Hepatic stellate cell (primary cell): ENCODE measurements at places on chromosomes 6 and 20.
A peak's percentile ranks its signal among the peaks of the same experiment; 100 is the strongest.

- DNase-seq, result no peak
These were observed 38.0 kb upstream of the ECHDC1 start for GRCh38 chr6:127381384-127381783.

DNA sequence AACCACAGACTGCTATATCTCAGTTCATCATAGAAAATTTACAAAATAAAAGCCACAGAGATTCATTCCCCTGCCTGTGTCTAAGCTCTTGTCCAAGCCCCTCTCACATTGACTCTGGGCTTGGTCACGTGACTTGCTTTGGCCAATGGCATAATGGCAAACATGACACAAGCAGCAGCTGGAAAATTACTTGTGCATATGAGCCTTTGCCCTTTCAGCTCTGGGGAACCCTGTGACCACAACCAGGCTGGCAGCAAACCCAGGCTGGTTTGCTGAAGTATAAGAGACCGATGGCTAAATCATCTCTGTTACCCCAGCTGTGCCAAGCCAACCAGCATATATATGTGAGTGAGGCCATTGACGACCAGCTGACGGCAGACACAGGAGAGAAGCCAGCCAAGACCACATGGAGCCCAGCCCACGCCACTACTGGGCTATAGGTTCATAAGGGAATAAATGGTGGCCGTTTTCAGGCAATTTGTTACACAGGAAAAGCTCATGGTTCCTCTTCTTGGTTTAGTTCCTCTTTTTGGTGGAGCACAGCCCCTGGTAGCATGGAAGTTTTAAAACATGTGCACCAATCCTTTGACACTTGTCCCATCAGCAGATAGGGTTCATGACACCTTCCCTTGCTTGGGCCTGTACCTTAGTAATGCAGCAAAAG lies 31.8 kb upstream of the RSPO4 start:
- no peak for DNase-seq

- peak; percentile 57 for DNase-seq
These were observed 61.6 kb upstream of the SNX9 start for GRCh38 chr6:157761331-157761921.

GRCh38 chr6:94389218-94389617 lies 969.9 kb upstream of the EPHA7 start:
- DNase-seq, result no peak

DNA sequence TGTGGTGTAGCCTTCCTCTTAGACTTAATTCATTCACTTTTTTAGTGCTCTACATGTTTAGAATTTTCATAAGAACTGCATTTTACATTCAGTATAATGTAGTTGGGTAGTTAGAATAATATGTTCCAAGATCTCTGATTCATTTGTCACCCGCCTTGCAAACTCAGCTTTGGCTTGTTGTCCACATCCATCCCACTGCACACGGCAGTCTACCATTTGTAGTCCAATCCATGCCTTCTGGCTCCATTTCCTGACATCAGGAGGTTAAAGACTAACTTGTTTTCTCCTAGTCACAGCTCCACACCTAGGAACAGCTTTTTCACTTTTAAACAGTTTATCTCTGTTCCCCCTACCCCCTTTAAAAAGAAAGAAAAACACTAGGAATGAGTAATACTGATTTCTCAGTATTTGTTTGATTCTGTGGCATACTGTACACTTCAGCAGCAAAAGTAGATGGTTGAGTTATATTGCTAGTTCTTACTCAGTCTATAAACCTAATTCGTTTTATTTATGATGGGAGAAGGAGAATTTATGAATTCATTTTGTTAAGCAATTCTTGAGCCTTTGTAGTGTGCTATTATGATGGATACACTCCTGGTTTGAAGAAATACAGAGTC lies 180.9 kb downstream of the ARID1B start:
- DNase-seq, result no peak

DNA sequence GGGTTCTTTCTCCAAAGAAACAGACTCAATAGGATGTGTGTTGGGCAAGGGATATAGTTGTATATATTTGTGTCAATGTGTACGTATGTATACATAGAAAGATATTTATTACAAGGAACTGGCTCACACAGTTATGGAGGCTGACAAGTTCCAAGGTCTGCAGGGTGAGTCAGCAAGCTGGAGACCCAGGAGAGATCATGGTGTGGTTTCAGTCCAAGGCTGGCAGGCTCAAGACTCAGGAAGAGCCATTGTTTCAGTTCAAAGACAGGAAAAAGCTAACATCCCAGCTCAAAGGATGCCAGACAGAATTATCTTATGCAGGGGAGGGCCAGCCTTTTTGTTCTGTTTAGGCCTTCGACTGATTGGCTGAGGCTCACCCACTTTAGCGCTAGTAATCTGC lies 89.9 kb upstream of the RALGAPA2 start:
- DNase-seq, result no peak

DNA sequence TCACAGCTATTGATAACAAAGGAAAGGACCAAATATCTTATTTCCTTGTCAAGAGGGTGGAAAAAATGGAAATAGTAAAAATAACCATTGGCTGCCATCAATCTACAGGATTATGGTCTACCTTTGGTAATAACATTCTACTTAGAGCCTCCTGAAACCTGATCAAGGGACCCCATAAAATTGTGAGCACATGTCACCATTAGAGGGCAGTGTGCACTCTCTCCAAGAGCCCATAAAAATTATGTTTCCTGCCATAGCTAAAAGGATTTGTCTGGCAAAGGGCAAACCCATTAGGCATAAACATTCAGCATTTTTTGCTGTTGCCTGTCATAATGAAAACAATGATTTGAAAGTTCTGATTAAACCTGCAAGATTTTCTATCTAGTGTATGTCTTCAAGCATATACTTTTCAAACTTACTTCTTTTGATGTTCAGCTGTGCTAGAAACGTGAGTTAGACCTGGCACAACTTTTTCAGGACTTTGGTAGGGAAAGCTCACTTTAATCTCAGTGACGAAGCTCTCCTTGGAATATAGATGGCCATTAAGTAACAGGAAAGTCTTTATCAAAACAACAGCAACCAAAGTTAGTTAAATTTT lies 120.7 kb upstream of the ZFP64 start:
- peak; percentile 28 for DNase-seq

DNA sequence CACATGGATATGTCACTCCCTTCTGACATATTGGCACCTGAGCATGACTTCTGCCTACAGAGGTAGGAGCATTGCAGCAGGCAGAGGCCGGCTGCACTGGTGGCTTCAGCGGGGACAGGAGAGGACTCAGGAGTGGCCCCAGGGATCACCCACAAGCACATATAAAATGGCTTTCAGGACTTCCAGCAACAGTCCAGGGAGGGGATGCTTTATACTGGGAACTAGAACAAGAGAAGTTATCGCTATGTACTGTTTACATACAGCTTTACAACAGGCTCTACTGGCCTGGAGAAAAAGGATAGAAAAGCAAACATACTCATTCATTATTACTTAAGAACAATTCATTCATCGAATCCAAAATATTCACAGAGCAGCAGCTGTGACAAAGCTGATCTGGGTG lies 337.8 kb downstream of the THBS2 start:
- DNase-seq, result no peak

GRCh38 chr6:24957199-24957598 lies 21.4 kb upstream of the RIPOR2 start:
- DNase-seq, result no peak

DNA sequence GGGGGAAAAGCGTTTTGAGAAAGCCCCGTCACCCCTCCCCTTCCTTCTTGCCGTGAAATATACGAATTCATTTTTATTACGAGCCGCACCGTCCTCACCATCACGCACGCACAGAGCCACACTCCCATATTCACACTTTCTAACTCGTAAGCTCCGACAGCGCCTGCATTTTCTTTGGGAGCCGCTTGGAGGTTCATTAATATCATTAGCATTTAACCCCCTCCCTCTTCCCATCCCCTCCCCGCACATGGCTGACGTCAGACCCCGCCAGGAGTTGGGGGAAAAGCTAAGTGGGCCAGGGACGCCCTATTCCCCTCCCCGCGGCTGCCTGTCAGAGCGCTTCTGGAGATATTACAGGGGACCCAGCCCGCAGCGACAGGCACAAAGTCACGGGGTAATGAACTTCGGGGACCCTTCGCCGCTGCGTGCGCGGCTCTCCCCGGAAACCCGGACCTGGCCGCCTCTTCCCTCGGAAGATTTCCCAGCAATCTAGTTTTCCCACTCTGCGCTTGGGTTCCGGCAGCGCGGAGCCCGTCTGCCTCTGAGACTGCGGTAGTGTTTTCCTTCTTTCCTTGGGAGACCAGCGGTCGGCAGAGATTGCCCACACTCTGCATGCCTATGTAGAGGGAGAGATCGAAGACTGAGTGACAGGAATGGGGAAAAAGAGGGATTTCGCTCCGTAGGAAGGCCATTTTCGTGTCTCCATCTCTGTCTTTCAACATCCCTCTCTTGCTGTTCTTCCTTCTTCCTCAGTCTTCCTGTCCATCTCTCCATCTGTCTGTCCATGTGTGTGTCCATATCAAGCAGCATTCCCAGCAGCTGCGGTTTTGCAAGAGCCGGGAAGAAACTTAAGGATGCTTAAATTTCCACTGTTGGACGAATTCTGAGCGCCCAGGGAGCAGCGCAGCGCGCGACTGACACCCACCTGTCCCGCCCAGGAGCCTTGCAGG lies at the start of gene NR2E1:
Gene NR2E1, plus strand, starts transcription at position 309 of the 950 bp plus-strand sequence. CDS start 744 bp downstream, outside the sequence.
- DNase-seq, result no peak

DNA sequence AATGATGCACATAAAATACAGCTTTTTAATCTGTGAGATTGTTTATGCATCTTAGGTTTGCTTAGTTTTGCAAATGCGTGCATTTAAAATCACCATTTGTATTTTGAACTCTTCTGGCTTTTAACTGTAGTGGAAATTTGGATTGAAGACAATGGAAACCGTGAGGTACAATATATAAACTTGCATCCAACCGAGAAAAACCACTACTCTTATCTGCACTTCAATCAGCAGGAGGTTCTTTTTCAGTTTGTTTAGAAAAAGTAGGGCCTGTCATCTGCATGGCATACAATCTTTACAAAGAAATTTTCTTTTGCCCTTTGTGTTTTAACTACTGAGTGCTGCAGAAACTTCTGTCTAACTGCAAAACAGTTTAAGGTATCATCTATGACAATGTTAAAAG lies 132.8 kb downstream of the LAMA2 start:
- no peak for DNase-seq

DNA sequence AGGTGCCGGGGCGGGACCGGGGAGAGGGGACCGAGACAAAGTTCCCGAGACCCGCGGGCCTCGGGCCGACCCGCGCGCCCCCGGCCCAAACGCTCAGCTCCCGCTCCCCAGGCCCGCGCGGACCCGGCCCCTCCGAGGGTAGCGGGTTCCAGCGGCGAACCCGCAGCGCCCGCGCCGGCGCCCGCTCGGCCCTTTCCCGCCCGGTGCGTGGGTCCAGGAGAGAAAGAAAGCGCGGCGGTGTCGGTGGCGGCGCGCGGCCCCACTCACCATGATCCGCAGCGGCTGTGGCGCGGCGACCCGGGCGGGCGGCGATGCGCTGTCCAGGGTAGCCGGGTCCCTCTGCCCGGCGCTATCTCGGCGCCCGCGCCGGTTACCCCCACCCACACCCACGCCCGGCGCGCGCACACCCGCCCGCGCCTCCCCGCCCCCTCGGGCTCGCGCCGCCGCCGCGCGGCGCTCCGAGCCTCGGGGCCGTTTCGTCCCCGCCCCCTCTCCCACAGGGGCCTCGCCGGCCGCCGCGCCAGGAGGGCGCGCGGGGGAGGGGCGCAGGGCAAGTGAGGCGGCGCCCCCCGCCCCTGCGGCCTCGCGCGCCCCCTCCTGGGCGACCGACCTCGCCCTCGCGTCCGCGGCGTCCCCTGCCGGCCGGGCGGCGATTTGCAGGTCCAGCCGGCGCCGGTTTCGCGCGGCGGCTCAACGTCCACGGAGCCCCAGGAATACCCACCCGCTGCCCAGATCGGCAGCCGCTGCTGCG lies at the start of gene ELOVL2:
Gene ELOVL2, minus strand, starts transcription at position 345 of the 751 bp plus-strand sequence. Its CDS starts 75 bp downstream, at position 270.
- DNase-seq, result peak; percentile 70
